ENCODE measurements at places on chromosomes 7 and 10.

DNA sequence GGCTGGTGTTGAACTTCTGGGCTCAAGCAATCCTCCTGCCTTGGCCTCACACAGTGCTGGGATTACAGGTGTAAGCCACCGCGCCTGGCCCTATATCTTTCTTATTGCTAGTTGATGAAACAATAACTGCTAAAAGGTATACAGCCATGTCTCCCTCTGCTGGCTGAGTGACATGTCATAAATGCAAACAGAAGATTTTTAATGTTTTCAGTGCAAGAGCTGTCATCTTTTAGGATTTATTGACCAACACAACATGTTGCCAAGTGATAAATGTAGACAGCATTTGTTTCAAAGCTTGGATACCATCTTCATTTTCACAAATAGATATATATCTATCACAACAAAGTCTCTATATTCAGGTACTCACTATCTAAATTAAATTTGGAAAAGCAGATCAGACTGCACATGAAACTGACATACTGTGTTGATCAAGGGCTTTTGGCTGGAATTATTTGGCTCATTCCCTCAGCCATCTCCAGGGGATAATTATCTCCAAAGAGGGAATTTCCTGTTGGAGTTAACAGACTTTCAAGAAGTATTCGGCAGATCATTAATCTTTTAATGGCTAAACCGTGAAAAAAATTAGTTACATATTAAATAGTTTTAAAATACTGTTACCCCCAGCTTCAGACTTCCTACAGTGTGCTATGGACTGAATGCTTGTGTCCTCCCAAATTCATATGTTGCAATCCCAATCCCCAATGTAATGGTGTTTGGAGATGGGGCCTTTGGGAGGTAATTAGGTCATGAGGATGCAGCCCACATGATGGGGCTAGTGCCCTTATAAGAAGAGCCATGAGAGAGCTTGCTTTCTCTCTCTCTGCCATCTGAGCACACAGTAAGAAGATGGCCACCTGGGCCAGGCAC lies 41.3 kb upstream of the SRPK2 start:
- DNase-seq, result peak; percentile 47

DNA sequence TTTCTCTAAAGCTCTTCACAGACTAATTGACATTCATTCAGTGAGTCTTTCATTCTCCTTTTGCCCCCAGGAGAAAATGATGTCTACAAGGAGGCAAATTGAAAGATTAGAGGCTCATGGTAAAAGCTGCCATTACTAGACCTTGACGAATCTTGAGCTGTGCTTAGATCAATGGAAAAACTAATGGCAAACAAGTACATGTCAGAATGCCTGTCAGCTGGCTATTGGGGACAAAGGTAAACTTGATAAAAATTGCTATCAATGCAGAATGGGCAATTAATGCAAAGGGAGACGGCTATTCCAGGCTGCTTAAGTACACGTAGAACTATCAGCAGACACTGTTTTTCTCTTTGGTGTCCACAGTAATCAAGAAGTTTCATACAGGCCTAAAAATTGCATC lies 3.3 kb downstream of the ASAH2 start:
- DNase-seq, result no peak

GRCh38 chr10:87864496-87865059 lies 1.2 kb downstream of the PTEN start:
- DNase-seq, result no peak

DNA sequence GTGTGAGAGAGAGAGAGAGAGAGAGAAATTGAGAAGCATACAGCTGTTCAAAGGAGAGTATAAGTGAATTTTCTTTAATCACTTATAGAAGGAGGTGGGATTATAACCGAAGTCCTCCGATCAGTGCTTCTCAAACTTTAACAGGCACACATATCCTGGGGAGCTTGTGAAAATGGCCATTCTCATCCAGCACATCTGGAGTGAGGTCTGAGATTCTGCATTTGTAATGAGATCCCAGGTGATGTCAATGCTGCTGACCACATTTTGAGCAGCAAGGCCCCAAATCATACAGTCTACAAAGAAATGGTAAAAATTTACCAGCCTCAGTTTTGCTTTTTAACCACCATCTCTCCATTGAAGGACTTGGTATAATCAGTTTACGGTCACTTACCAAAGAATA lies 219.0 kb downstream of the PTEN start:
- no peak for DNase-seq

DNA sequence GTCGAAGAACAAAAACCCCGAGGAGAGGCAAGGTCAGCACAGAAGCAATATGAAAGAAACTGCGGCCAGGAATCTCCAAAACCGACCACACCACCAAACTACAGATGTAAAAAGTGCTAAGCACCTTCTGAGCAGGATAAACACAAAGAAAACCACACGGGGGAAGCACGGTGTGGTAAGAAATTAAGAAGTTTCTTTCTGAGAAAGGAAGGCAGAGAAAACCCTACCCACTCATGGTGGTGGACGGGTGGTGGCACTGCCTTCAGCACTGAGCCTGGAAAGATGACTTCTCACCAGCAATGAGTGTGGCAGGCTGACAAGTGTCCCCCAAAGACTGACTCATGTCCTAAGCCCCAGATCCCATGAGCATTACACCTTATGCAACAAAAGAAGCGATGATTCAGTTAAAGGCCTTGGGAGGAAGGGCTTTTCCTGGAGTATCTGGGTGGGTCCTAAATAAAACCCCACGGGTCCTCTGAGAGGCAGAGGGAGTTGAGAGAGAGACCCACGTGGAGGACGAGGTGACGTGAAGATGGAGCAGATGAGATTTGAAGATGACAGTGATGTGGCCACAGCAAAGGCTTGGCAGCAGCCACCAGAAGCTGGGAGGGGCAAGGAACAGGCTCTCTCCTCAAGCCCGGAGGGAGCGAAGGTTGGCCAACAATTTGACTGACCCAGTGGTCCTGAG lies 124.9 kb downstream of the DLG5 start:
- DNase-seq, result peak; percentile 48

GRCh38 chr7:81925530-81925929 lies 155.7 kb upstream of the HGF start:
- DNase-seq, result no peak

- DNase-seq, result peak; percentile 34
Observed at GRCh38 chr10:45249978-45250693, 65.3 kb downstream of the OR13A1 start.

DNA sequence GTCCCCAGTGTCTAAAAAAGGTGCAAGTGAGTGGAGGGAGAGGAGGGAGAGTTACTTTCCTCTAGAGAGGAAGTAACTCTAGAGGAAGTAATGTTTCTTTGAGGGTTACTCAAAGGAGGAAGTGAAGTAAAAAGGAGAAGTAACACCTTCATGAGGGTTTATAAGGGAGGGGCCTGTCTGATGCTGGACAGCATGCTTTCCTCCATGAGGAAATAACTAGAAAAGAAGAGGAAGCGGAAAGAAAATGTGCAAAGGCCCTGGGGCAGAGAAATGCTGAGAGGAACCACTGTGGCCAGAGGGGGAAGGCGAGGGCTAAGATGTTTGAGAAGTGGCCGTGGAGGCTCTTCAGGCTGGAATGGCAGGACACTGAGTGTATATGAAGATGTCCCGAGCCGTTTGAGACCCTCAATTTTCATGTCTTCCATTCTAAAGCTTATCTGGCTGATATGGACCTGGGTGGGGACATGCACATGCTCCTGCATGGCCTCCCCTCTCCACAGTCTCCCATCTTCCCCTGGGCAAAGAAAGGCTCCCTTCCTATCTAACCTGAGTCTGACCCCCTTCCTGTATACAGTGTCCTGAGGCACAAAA lies 3.4 kb upstream of the SLC18A2 start:
- peak; percentile 10 for DNase-seq

DNA sequence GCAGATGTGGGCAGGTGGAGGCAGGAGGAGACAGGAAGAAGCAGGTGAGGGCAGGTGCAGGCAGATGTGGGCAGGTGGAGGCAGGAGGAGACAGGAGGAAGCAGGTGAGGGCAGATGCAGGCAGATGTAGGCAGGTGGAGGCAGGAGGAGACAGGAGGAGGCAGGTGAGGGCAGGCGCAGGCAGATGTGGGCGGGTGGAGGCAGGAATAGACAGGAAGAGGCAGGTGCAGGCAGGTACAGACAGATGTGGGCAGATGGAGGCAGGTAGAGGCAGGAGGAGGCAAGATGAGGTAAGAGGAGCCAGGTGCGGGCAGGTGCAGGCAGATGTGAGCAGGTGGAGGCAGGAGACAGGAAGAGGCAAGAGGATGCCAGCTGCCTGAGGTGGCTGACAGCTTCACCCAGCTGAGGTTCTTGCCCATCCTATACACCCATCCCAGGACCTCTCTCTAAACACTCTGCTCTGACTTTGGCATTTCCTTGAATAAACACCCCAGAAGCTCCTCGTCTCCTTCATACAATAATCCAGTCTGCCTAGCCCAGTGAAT lies 33.0 kb downstream of the PTPRE start:
- DNase-seq, result no peak

- no peak for DNase-seq
Observed at GRCh38 chr10:116118847-116119246, 154.2 kb downstream of the GFRA1 start.
